ENCODE measurements at places on chromosomes 5 and 9.
A peak's percentile ranks its signal among the peaks of the same experiment; 100 is the strongest.

- DNase-seq: no peak
Measured at GRCh38 chr5:132540764-132541163, 2.6 kb downstream of the IL5 start.

GRCh38 chr9:124197177-124198095 lies 60.3 kb upstream of the NEK6 start:
- DNase-seq: peak; percentile 20

DNA sequence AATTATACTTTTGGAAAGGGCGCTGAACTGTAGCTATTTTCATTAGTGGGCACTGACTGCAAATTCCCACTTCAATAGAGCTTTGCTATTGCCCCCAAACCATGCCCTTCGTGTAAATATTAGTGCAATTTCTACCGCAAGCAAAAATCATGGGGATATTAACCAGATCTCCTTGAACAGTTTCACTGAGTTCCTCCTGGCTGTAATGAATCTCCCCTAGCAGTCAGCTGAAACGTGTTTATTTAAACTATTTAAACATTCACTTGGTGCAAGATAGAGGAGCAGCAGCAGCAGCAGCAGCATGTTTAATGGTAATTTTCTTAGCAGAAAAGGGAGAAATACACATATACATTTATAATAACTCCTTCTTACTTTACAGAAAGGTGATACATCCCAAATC lies 54.4 kb downstream of the ARRDC3 start:
- no peak for DNase-seq

GRCh38 chr9:93476924-93477323 lies 23.5 kb upstream of the FAM120AOS start:
- no peak for DNase-seq

- DNase-seq: no peak
Measured at GRCh38 chr9:121053544-121053943, 3.5 kb upstream of the C5 start.

DNA sequence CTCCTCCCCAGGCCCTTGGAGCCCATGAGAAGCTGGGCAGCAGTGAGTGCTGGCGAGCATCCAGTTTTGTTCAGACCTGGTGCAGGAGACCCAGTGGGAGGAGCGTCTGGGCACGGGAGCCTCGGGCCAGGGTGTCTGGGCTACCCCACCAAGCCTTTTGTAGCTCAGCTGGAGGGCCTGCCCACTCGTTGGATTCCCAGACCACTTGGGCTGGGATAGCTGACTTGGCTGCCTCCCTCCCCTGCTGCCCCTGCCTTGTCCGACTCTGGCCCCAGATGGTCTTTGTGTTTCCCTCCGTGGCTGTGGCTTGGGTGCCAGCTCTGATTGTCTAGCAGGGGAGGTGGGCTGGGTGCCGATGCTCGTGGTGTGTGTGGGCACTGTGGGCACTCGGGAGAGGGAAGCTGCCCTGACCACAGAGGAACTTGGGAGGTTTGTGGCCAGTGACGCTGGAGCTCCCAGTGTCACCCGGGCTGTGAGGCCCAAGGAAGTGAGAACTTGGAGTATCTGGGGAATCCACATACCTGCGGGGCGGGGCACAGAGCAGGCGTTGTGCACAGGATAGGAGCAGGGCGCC lies 47.3 kb downstream of the WNK2 start:
- no peak for DNase-seq

DNA sequence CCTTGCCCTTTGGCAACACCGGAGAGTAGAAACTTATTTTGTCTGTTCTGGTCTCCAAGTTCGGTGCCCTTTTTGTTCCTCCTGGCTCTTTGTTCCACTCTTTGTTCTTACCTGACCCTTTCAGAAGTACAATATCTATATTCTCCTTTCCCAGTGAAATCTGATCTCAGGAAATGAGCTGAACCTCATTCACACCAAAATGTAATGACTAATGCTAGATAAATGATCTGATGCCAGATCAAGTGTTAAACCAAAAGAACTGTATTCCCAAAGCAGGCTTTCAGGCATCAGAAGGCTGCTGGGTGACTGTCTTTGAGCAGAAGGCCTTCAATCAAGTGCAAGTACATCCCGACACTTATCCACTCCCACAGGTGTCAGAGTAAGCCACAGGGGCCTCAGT lies 156.4 kb downstream of the SPOCK1 start:
- no peak for DNase-seq

DNA sequence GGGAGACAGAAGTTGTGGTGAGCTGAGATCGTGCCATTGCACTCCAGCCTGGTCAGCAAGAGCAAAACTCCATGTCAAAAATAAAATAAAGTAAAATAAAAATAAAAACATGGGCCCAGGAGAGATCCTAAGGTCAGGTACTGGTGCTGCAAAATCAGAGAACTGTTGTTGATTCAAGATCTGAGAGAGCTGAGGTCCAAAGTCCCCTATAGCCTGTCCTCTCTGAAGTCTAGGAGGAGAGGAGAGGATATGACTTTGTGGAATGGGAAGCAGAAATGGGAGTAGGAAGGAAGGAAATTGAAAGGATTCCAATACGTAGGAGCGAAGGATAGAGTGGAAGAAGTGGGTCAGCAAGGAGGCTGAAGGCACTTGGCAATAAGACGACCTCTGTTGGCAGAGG lies 4.6 kb upstream of the OR1L4 start:
- DNase-seq: no peak

All from CD4-positive, alpha-beta T cell treated with Interleukin-2 at 100 ng/mL for 4 hours (primary cell).